ENCODE measurements at places on chromosomes 7 and 10. TPM values are rescaled to one million over a fixed set of nuclear protein-coding genes. Genes with fewer than 3 reads are reported as not detected.

DNA sequence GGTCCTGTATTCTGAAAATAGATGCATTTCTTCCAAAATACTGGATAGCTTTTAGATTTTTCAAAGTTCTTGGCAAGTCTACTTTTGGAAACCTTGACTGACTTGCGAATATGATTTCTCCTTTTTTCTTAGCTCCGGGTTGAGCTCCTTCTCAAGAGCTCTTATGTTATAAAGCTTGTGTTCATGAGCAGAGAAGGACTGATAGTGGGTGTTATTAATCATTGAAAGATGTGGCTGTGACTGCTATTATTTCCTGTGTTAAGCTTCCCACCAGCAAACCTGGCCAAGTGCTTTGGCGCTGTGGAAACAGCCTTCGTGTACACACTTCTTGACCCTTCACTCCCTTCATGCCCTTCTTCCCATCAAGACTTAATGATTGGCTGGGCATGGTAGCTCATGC, 98.2 kb downstream of the KIAA1217 start:
- DNase-seq, result no peak

- DNase-seq, result no peak
These were observed 166.5 kb upstream of the RHEB start for GRCh38 chr7:151686016-151686766.

DNA sequence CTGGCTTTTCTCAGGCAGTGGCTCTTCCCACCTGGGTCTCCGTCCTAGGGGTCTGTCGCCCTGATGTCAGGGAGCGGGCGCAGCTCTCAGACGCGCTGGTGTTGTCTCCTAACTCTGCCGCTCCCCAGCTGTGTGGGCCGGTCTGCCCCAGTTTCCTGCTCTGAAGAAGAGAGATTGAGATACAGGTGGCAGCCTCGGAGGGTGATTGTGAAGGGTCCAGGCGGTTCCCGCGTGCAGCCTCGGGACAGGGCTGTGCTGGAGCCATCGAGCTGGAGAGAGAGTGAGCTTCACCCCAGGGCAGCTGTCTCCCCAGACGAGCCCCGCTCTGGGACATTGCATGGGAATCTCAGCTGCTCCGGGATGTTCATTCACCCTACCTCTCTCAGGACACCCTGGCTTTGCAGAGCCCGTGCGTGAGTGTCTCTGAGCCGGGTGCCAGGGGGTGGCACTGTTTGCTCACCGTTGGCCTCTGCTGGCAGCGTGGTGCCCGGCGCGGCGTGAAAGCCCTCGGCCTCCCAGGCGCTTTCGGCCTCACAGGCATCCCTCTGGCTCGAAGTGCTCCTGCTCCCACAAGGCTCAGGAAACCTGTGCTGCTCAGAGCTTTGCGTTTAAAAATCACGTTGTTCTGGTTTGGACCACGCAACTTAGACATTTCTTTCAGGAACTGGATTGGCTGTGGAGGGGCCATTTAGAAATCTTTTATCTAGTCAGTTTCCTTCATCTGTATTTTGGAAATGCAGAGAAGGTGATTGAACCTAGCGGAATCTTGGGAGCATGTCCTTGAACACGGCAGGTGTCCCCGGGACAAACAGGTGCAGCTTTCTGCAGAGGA, 33.8 kb upstream of the ZFAND2A start:
- no peak for DNase-seq

GRCh38 chr10:28179006-28179742, 123.7 kb downstream of the MPP7 start:
- no peak for DNase-seq

- no peak for DNase-seq
These were observed 29.6 kb downstream of the DMBT1 start for GRCh38 chr10:122590153-122590552.

GRCh38 chr7:94433224-94433623, 38.5 kb downstream of the COL1A2 start:
- no peak for DNase-seq

The GRID2IP gene
- not detected for total RNA-seq

Data from left cardiac atrium (tissue), 4 donors.